ENCODE measurements at places on chromosomes 7 and 10.

DNA sequence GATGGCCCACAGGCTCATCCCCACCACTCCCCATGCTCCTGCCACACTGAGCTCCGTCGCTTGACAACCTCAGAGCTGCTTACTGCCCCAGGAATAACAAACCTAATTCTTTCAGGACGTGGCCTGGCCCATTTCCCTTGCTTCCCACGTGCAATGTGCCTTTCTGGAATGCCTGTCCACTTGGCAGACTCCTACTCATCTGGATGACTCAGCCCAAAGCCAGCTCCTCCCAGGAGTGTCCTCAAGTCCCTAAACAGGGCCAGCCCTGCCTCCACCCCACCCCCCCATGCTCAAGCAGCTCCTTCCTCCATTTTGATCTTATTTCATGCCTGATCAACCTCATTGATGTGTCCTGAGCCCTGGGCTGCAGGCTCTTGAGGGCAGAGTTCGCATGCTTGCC is 164.9 kb upstream of the RNF32 start:
- DNase-seq, result no peak

GRCh38 chr10:5544216-5544805 is 19.6 kb downstream of the CALML3 start:
- no peak for DNase-seq

GRCh38 chr7:18703685-18704084 is 208.1 kb downstream of the HDAC9 start:
- DNase-seq, result no peak

GRCh38 chr7:106041140-106041717 is 70.9 kb downstream of the SYPL1 start:
- DNase-seq, result no peak

- no peak for DNase-seq
Observed at GRCh38 chr10:75978213-75978612, 546.8 kb downstream of the LRMDA start.

DNA sequence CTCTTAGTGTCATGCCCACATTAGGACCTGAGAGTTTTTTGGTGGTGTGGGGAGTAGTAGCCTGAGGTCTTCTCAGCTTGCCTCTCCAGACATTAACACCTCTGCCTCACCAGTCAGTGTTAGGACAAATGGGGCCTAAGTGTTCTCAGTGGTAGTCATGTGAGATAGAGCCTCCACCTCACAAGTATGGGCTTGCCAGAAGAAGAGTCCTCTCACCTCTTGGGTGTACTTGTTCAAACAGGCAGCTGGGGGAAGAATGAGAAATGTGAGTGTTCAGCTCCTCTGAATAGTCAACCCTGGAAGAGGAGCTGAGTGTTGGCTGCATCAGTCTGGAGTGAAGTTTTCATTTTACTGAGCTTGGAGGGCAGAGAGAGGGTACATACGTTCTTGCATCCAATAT is 464.6 kb downstream of the POM121L12 start:
- DNase-seq, result no peak

GRCh38 chr10:99770408-99771045 is 11.9 kb upstream of the ABCC2 start:
- no peak for DNase-seq

DNA sequence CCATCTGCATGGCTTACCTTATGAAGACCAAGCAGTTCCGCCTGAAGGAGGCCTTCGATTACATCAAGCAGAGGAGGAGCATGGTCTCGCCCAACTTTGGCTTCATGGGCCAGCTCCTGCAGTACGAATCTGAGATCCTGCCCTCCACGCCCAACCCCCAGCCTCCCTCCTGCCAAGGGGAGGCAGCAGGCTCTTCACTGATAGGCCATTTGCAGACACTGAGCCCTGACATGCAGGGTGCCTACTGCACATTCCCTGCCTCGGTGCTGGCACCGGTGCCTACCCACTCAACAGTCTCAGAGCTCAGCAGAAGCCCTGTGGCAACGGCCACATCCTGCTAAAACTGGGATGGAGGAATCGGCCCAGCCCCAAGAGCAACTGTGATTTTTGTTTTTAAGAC is 12.4 kb downstream of the DUSP5 start:
- DNase-seq, result no peak

DNA sequence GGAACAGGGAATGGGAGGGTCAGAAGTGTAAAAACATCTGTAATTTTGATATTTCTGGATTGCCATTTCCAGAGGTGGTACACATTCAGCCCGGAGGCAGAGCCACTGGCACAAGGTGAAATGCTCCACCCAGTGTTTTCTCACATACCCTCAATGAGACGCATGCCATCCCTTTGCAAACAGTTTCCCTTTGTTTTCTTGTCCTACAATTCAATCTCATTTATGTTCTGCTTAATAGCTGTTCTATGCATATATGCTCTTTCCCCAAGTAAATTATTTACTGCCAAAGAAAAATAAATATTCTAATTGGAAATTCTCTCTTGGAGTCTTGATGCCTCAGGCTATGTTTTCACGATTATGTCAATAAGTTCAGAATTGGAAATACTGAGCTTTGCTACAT is 369.7 kb upstream of the AKR1E2 start:
- no peak for DNase-seq

- DNase-seq, result no peak
Observed at GRCh38 chr7:41630741-41631140, 72.1 kb downstream of the INHBA start.

DNA sequence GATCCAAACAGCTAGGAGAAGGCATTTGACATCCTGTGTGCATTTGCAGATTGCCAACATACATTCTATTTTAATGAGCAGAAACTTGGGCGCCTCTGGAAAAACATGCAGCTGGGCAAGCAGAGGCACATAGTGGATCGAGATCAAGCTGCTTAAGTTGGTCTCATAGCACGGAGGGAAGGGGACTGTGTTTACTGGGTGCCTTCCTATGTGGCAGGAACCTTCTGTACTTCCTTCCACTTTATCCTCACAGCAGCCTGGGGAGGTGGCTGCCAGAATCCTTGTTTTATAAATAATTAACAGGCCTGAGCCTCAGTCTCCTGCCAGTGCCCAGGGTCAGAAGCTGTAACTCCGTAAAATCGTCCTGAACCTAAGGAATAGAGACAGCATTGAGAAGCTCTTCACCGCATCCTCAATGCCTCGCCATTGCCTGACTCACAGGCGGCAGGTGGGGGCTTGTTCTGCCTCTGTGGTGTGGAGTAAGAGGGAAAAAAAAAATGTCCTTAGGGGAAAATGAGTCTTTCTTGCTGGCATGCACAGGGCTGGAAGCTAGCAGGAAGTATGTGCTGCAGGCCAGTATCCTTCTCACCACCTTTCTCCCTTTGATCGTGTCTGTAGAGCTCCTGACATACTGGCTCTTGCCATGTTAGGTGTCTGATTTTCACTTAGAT is 6.2 kb downstream of the VWA2 start:
- DNase-seq, result no peak

DNA sequence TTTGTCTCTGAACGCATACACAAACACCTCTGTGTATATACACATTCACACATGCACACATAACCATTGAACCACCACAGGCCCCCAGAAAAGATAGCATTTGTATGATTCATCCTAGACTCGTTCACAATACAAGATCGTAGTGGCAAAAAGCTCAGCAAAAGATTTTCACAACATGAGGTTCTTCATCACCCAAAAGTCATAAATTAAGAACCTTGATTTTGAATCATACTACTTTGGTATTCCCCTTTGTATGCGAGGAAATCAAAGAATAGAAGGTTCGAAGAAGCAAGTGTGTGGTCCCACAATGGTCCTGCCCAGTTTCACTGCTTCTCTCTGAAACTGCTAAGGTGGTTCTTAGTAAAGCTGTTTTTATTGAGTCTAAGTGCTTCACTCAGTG is 200.7 kb downstream of the CELF2 start:
- no peak for DNase-seq

DNA sequence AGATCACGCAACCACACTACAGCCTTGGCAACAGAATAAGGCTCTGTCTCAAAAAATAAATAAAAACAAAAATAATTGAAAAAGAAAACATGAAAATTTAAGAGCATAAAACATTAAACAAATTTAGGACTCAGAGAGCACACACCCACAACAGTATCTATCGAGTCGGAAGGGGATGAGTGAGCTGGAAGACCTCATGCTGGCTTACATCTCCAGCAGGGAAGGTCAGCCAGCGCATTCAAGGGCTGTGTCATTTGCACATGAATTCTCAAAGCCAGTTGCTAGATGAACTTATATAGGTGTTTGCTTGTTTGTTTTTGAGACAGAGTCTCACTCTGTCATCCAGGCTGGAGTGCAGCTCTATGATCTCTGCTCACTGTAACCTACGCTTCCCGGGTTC is 50.3 kb downstream of the SRRM3 start:
- no peak for DNase-seq

DNA sequence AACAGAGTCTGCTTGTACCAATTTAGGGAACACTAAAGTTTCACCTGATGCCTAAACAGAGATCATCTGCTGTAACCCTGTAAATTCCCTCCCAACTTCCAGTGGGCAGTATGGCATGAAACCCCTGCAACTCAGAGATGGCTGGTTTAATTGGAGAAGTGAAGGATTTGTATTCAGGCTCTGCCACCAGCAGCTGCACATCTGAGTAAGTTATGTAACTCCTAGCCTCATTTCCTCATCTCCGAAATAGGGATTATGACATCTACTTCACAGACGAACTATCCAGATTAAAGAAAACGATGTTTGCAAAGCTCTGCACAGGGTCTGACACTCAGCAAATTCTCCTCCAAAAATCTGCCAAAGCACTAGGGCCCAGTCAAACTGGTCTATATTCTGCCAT is 493.0 kb downstream of the KCNMA1 start:
- DNase-seq, result no peak

DNA sequence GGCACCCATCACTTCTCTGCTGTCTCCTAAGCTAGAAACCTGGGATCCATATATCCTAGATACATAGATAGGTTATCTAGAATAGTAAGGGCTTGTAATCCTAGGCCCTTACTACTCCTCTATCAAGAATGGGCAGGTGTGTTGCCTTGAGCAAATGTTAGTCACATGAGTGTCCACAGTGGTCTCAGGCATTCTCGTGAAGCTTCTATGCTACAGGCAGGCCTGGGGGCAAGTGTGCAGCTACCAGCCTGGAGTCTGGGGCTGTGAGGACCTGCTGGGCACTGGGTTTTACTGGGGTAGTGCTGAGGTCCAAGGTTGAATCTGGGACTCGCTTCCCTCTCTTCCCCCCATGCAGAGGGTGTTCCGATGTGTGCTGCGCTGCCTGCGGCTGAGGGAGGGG is 91.4 kb downstream of the ABCC2 start:
- no peak for DNase-seq

DNA sequence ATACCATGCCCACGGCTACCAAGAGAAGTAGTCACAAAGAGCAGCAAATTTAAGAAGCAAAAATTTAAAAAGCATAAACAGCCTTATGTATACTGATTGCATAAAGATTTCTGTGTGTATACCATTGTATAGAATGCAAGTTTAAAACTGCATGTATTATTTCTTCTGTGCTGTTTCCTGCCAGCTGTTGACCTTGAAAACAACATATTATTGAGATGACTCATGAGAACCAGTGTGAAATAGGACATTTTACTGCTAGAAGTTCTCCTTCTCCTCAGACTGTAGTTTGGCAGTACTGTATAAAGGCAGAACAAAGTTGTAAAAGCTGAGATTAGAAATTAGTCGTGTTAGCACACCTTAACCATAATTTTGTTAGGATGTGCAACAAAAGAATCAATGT is 42.3 kb upstream of the SGCE start:
- no peak for DNase-seq

DNA sequence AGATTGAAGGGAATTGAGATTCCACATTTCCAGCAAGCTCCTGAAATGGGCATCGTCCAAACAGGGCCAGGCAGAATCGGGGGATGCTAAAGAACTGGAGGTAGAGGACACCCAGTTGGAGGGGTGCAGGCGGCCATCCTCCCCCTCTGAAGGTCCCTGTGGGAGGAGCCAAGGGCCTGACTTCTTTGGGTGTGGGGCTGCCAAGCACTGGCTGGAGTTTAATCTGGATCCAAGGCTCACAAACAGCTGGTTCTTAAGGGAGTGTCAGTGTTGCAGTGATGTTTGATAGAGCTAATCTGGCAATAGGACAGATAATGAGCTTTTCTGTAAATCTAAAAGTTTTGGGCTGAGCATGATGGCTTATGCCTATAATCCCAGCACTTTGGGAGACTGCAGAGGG is 20.8 kb downstream of the TSPAN14 start:
- no peak for DNase-seq
